ENCODE measurements at places on chromosomes 13 and 19.

DNA sequence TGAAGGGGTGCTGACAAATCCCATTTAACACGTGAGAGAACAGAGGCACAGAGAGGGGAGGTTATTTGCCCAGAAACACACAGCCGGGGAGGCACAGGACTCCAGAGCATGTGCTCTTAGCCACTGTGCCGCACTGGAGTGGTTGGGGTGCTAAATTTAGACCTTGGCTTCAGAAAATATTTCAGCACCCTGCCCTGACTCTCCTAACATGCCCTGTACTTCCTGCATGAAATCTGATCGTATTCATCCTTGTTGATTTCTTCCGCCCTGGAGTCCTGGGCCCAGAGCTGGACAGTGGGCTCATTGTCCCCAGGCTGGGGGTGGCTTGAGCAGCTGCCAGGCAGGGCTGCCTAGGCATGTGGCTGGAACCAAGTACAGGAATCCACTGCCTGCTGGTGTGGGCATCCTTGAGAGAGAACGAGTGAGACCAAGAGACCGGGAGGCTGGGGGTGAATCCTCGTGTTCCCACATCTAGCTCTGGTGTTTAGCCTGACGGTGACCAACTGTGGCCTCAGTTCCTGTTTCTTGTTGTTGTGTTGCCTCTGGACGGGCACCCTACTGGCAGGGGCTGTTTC lies 5.3 kb downstream of the SLC27A1 start:
- DNase-seq, result no peak

DNA sequence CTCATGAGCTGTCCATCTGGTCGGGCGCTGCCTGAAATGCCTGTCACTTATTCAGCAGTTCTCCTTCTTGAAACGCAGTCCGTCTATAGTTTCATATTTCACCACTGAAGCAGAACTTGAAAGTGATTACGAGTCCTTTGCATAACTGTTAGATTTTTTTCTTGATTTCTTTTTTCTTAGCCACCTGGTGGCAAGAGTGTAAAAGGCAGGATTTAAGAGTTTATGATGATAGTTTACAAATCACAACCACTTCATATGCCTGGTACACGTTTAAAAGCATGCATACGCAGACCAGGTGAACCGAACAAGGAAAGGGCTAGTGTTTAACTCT lies 45.8 kb downstream of the GGACT start:
- DNase-seq, result no peak

GRCh38 chr19:36460046-36460445 lies 29.3 kb downstream of the ZNF566 start:
- no peak for DNase-seq

DNA sequence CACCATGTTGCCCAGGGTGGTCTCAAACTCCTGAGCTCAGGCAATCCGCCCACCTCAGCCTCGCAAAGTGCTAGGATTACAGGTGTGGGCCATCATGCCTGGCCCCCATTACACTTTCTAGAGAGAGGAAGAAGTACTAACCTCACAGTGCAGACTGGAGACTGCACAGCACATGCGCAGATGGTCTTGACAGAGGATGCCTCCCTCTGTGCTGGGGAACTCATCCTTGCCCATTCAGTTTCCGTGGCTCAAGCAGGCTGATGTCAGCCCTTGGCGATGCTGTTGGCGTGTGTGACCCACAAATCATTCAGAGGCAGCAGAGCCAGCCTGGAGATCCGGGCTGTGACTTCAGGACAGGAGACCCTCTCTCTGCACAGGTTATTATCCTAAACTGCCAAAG lies 14.6 kb upstream of the FFAR2 start:
- no peak for DNase-seq

DNA sequence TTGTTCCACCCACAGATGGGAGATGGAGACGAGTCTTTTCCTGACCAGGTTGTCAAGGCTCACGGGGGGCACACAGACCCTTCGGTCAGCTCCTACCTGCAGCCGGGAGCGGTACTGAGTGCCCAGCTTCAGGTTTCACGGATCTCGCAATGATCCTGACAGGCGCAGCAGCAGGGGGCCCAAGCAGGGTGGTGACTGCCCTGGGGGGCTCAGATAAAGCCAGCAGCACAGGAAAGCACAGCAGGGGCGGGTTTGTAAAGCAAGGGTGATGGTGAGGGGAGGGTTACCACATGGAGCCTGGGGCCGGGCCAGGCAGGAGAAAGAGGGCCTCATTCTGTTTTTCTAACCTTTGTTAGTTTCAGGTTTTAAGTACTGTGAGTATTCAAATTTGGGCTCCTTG lies 41.7 kb upstream of the ATP11A start:
- DNase-seq, result no peak

DNA sequence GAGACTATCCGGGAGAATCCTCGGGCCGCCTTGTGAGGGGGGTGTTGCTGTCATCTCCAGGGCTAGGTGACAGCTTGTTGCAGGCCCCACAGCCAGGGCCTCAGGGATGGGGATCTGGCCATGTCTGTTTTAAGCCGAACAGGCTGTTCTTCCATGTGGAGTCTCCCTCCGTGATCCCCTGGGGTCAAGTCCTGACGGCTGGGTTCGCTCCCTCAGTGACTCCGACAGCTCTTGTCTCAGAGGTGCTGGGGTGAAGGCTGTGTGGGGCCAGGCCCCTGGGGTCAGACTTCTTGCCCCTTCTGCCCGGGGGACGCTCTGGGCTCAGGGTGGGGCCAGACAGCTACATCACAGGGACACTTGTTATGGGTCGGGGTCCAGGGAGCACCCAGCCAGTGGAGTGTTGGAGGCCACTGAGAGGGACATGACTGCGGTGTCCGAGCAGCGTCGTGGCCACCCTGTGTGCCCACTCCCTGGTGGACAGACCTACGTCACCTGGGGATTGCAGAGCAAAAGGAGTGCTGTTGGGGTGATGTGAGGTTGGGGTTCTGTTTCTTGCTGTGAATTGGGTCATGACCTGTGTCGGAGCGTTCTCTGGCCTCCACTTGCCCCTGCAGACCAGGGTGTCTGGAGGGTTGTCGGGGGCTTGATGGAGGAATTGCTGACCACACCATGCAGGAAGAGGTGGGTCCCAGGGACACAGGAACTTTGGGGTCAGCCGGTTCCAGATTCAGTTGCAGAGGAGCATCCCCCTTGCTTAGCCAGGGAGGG lies 21.5 kb downstream of the EPN1 start:
- no peak for DNase-seq

GRCh38 chr13:76380446-76381065 lies 505.6 kb downstream of the KCTD12 start:
- DNase-seq, result no peak

GRCh38 chr13:51731759-51732158 lies 72.2 kb downstream of the DHRS12 start:
- DNase-seq, result no peak

GRCh38 chr19:17570791-17571190 lies 15.3 kb downstream of the COLGALT1 start:
- DNase-seq, result no peak
